ENCODE measurements at places on chromosomes 7 and 10. TPM values are rescaled to one million over a fixed set of nuclear protein-coding genes. Genes with fewer than 3 reads are reported as not detected.

The ANTXRL gene
- total RNA-seq, result not detected

The BICC1 gene
- total RNA-seq, result not detected

- H3K36me3 ChIP-seq, result peaks cover 8% of the 10 kb centered on the region
- H3K4me1 ChIP-seq, result peaks cover 12% of the 10 kb centered on the region
- DNase-seq, result no peak
- H3K27me3 ChIP-seq, result no peaks in the 10 kb centered on the region
Measured at GRCh38 chr7:77245015-77245755, 45.6 kb upstream of the FGL2 start.

DNA sequence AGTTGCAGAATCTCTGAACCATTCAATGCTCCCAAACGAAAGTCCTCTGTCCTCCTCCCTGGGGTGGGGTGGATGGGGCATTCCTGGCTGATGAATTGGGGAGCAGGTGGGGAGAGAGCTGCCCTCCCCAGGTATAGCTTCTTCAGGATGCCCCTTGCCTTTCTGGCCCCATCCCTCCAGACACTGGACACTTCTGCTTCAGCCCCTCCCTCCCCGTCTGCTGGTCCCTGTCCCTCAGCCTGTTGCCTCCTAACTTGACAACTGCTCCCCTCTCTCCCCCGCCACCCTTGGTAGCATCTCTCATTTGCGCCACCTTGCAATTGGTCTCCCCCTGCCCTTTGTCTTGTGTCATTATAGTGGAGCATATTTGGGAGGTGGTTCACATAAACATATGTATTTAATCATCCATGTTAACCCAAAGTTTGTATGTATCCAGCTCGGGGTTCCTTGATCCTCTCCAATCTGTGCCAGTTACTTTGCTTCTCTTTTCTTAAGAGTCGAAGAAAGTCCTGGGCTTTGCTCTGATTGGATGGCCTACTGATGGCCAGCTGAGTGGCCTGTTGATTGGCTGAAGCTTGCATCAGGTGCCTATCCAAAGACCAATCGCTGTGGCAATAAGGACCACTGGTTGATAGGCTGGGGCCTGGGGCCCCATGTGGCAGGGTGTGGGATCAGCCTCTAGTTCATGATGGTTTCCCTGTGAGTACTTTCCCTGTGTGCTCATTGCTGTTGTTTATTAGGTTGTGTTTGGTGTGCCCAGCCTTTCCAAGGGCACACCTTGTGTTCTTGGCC lies 4.0 kb upstream of the GCK start:
- peaks cover 11% of the 10 kb centered on the region for H3K4me1 ChIP-seq
- peaks cover 7% of the 10 kb centered on the region for H3K27me3 ChIP-seq
- H3K36me3 ChIP-seq, result no peaks in the 10 kb centered on the region
- DNase-seq, result no peak
- no peak overlapping the region for H3K27ac ChIP-seq

DNA sequence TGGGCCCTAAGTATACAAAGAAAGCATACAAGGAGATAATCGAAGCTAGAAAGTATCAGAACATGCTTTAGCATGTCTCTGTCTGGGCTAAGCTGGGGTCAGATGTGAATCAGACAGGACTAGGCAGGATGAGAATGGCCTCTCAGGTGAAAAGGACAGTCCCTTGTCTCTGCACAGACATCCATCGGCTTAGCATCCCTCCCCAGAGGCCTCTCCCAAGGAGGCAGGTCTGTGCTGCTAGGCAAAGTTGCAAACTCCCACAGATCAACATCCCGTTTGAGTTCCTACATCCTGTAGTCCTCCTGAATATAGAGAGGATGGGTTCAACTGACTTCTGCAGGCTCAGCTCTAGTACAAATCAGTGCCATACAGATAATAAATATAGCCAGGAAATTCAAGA lies 24.5 kb downstream of the CHST15 start:
- peaks cover 3% of the 10 kb centered on the region for H3K4me1 ChIP-seq
- no peak for DNase-seq
- H3K27me3 ChIP-seq, result peaks cover 14% of the 10 kb centered on the region
- no peaks in the 10 kb centered on the region for H3K36me3 ChIP-seq

DNA sequence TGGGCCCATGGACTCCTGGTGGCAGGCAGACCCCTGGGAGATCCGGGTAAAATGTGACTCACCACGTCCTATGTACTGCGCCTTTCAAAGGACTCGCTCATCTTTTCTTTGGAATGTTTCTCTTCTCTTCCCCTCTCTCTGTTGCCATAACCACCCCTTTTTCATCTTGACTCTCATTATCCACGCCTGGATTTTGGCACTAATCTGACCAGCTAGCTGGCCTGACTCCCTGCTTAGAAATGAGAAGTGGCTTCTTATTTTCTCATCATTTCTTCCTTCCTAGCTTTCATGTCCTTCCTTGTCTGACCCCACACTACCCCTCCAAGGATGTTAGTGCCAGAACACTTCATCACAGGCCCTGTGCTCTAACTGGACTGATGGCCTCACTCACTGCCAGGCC lies 98.0 kb upstream of the FAM171A1 start:
- H3K4me3 ChIP-seq, result no peak overlapping the region
- peaks cover 7% of the 10 kb centered on the region for H3K27me3 ChIP-seq
- no peaks in the 10 kb centered on the region for H3K36me3 ChIP-seq
- DNase-seq, result no peak
- no peaks in the 10 kb centered on the region for H3K4me1 ChIP-seq
